ENCODE measurements at places on chromosomes 1 and 21.

DNA sequence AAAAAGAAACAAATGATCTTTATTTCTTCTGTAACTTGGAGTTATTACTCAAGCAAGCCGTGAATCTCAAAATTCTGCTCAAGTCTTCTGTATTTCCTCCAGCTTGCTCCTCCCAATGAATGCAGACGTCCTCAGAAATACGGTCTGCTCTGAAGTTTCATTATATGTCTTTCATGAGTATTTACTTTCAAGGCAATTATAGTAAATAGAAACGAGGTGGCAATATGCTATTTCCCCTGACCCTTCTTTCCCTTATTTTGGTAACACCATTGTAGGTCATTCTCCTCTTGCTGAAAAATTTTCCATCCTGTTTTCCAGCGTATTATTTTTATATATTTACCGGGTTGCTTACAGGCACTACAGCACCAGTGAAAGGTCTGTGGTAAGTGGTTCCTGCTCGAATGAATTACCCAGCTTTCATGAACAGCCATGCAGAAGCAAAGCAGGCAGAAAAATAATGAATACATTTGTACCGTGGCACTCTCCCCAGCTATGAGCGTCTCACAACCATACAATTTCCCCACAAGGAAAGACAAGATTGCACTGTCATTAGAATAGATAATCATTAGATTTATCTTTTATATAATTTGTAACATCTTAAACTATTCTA is 350.9 kb upstream of the PKN2 start:
- no peak for DNase-seq

- no peak for DNase-seq
These were observed 2.1 kb downstream of the CDC7 start for GRCh38 chr1:91502672-91503184.

- DNase-seq = no peak
These were observed 118.8 kb downstream of the EPHB2 start for GRCh38 chr1:22829309-22829989.

GRCh38 chr1:238061967-238062613 is 171.4 kb upstream of the ZP4 start:
- no peak for DNase-seq

DNA sequence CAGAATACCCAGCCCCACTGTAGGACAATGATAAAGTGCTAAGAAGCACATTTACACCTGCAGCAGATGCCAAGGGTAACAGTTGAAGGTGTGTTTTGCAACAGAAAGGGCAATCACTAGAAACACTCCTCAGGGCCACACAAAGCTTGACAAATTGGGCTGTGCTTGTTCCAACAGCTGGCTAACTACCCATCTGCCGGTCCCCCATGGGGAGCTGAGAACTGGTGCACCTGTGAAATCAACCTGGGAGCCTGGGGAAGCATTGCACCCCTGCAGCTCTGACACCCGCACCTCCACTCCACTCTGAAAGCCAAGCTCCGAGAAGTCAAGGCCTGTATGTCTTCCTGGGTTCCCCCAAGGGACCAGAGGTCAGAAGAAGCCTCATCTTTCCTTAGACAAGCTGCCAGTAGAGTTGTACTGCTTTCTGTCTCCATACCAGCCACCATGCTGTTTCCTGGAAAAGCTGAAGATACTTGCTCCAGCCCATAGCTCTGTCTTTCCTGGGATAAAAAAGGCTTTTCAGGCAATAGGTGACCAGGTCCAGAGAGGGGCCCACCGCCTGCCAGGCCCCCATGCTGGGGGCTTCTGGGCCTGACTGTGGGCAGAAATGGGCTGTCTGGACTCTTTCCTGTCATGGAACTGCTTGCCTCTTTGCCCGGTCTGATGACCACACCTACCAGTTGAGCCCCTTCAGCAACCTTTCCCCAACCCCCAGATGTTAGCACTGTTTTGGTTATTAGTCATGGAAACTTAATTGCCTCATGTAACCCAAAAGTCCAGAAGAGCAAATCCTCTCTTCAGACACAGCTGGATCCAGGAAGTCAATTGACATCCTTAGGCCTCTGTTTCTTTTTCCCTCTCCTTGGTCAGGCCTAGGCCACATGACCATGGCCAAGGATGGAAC is 93.6 kb downstream of the KIF14 start:
- DNase-seq = no peak

DNA sequence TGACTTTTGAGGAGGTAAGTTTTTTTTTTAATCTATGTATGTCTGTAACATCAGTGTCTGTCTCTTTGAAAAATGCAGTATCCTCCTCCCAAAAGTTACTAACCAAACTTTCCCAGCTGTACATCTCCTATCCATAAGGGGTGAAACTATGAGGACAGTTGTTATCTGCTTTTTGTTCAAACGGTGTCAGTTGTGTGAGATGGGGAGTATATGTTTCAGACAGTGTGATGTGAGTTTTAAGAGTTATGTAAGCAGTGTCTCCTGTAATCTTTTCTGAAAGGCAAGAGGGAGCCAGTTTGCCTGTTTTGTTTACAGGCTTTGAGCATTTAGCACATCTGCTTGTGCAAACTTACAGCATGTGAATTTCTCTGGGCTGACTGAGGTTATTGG is 34.8 kb upstream of the CACYBP start:
- DNase-seq = no peak
